ENCODE measurements at places on chromosomes 16 and 17.

DNA sequence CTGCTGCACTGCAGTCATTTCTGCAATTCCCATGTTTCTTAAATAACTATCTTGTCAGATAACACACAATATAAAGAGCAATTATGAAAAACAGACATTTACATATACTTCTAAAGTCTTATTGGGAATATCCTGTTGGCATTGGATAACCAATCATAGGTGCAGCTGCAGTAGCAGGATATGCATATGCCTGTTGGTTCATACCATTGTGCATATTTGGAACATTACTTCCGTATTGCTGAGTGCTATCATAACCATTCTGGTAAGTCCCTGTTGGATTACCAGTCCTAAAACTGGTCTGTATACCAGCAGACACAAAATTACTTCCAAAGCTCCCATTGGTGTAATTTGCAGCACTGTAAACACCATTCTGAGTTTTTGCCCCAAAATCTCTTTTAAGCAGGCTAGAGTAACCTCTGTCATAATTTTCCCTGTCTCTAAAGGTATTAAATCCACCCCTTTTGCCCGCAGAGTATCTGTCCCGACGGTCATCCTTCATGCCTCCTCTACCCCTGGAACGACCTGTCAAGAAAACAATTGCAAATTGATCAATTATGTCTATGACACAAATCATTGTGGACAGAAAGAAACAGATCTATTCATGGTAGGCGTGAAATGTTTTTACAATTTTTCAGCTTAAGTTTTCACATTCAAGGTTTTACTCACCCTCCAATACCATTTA is 3.1 kb upstream of the POLG2 start:
- DNase-seq, result no peak

- no peak for DNase-seq
Measured at GRCh38 chr17:47990962-47991731, 20.2 kb downstream of the CDK5RAP3 start.

- DNase-seq, result peak; percentile 49
Measured at GRCh38 chr17:17712268-17712924, 31.1 kb downstream of the RAI1 start.

DNA sequence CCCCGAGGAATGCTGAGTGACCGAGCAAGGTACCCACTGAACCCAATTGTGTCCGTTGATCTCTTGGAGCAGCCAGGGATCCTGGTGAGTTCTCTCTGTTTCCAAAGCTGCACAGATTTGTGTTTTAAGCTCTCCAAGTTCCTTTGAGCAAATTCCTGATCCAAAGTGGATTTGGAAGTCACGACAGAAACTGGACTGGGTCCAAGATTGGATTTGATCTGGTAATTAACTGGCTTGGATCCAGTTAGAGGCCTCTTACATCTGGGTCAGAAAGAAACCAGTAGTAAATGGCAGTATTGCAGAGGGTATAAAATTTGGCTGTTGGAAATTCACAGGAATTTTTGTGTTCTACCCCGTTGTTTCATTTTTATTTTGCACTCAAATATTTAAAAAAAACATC is 119.5 kb downstream of the PMP22 start:
- no peak for DNase-seq

DNA sequence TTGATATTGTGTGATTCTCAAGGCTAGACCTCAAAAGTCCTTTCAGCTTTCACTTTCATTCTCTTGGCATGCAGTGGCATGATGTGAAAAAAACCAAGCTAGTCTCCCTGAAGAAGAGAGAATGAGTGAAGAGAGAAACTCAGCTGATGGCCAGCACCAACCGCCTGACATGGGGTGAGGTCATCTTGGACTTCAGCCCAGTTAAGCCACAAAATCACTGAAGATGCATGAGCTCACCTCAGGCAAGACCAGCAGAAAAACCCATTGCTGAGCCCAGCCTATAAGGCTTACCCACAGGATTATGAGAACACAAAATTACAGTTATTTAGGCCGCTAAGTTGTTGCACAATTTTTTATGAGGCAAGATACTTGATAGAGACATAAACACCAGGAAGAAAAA is 496.5 kb downstream of the TOX3 start:
- no peak for DNase-seq

GRCh38 chr17:4833941-4834680 is 971 bp downstream of the MINK1 start:
- DNase-seq, result peak; percentile 57

GRCh38 chr16:30744183-30744582 is 4.0 kb upstream of the PHKG2 start:
- DNase-seq, result no peak

GRCh38 chr16:57755061-57755684 is 19.6 kb downstream of the KATNB1 start:
- no peak for DNase-seq

- DNase-seq, result no peak
Measured at GRCh38 chr17:73667181-73667959, 23.1 kb upstream of the SDK2 start.

- peak; percentile 91 for DNase-seq
Measured at GRCh38 chr17:43367737-43368242, 31.0 kb upstream of the ARL4D start.

GRCh38 chr16:87330257-87330624 is 13.0 kb upstream of the C16orf95 start:
- DNase-seq, result no peak

GRCh38 chr17:80380555-80381002 is 34.4 kb upstream of the ENDOV start:
- DNase-seq, result no peak

DNA sequence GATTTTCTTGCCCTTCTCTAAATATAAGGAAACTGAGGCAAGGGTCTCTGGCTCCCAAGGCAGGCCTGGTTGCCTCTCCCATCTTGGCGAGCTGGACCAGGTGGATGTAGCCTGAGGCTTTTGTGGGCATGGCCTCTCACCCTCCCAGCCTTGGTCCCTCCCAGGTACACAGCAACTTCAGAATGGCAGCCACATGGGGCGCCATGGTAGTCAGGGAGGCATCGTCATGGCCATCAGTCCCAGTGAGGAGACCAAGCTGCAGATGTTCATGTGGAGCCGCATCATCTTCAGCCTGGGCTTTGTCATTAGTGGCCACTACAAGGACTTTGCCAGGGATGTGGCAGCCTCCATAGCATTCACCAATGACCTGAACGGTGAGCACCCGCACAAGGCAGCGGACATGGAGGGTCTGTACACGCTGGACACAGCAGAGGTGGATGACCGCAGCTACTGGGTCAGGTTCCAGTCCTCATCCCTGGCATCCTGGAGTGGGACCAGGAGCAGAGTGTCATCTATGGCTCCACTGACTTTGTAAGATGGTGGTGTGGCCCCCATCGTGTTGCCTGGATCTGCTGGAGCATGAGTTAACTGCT is 165.8 kb upstream of the ZNF267 start:
- no peak for DNase-seq

DNA sequence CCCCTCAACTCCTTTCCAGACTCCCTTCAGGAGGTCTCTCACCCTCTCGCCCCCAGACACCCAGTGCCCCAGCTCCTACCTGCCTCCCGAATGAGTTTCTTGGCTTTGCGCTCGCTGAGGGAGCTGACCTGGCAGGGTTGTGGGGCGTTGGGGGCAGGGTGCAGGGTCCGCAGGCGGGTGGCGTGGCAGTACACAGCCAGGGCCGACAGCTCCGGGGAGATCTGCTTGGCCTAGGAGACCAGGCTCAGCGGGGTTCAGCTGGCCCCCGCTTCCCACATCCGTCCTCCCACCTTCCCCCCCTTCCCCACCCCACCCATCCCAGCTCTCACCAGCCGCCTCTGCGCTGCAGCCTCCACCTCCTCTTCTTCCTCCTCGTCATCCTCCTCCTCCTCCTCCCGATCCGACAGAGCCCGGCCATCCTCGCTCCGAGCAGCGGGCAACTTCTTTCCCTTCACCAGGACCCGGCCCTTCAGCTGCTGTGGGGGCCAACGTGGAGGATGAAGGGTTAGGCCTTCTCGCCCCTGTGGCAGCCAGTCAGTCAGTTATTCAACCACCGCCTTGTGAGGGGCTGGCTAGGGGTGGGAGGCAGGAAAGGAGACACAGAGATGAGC is 17.2 kb downstream of the PLCD3 start:
- no peak for DNase-seq

GRCh38 chr16:26642047-26642664 is 424.6 kb upstream of the C16orf82 start:
- no peak for DNase-seq

DNA sequence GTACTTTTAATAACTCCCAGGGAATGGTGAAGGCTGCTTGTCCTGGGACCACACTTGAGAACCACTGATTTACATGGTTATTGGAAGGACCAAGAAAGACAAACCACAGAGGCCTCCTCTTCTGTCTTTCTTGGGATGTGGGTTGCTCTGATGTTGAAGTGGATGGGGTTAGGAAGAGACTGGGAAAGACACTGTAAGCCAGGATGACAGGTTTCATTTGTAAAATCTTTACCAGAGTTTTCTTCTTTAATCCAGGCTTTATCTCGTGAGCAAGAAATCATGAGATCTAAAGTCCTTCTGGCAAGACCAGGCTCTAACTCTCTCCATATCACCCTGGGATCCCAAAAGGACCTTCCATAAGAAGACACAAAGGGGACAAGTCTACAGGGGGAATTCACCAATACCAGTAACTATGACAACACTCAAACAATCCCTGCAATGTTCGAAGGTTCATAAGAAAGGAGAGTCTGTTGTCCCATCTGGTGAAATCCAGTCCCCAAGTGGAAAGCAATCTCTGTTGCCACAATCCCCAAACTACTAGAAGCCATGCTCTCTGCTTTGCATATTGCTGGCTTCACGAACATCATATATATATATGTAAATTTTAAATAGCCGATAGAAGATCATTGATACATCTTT is 44.8 kb upstream of the CDRT4 start:
- DNase-seq, result no peak

- peak; percentile 21 for DNase-seq
Measured at GRCh38 chr17:17880577-17881196, 43.9 kb upstream of the SREBF1 start.

GRCh38 chr16:69195369-69196029 is 8.5 kb downstream of the SNTB2 start:
- no peak for DNase-seq

DNA sequence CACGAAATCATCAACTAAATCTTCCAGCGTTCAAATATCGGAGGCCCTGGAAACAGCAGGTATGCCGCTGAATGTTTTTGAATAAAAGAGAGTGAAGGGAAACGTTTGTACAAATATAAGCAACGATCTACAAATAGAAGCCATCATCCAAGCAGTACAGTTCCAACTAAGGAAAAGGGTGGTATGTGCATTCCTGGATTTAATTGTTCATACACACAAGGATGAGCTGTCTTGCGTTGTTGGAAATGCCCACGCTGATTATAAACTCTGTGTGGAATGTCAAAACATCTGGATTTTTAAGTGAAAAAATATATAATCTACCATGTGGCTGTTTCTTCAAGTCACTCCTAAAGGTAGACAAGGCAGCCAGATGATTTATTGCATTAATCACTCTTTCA is 191.8 kb upstream of the HSBP1 start:
- DNase-seq, result no peak

- DNase-seq, result no peak
Measured at GRCh38 chr16:89712274-89712781, 8.4 kb downstream of the VPS9D1 start.

DNA sequence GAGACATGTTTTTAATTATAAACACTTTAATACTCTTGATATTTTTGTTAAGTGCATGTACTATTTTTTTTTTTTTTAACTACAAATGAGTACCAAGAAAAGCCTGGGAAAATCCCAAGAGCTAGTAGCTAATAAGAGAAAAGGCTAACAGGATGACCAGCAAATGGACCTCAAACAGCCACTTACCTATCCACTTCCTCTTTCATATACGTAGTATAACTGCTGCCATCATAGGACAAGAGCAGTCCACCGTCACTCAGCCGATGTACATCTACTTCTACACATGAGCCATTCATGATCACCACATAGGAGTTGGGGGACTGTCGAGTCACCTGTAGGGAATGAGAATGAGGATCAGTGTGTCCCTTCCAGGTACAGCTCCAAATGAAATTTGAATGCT is 128.0 kb upstream of the C17orf78 start:
- no peak for DNase-seq

Measured in suppressor macrophage treated with lipopolysaccharide for 1 hour (primary cell).